ENCODE measurements at places on chromosomes 16 and 17.

GRCh38 chr16:76796416-76796815, 394.6 kb upstream of the MON1B start:
- no peak for ATAC-seq

DNA sequence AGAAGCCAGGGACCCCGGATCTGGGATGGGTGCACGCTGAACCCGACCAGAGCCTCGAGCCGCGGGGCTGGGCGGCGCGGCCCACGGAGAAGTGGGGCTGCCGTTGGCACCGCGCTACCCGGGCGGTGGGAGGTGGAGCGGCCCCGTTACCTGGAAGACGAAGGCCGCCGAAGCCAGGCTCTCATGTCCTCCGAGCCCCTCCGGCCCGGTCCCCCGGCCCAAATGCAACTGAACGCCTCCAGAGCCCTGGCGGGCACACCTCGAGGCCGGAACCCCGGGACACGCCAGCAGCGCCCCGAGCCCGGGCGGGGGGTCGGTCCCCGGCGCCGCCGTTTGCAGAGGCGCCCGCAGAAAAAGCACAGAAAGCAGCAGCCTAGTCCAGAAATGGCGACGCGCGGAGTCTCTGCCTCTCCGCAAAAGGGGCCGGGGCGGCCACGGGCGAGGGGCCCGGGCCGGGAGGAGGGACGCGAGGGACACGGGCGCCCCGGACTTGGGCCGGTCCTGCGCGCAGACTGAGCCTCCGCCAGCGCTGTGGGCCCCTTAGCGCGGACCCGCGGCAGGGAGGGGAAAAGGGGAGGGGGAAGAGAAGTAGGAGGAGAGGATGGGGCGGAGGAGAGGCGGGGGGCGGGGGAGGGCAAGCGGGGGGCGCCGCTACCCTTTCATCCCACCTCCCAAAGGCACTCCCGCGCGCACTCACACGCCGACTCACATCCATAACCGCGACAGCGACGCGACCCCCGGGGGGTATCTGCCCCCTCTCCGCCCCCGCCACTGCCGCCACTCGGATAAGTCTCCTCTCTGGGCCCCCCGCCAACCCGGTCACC, 1.4 kb downstream of the AXIN2 start:
- ATAC-seq: no peak

- no peak for ATAC-seq
These were observed 486.2 kb upstream of the RBFOX1 start for GRCh38 chr16:6846452-6846851.

DNA sequence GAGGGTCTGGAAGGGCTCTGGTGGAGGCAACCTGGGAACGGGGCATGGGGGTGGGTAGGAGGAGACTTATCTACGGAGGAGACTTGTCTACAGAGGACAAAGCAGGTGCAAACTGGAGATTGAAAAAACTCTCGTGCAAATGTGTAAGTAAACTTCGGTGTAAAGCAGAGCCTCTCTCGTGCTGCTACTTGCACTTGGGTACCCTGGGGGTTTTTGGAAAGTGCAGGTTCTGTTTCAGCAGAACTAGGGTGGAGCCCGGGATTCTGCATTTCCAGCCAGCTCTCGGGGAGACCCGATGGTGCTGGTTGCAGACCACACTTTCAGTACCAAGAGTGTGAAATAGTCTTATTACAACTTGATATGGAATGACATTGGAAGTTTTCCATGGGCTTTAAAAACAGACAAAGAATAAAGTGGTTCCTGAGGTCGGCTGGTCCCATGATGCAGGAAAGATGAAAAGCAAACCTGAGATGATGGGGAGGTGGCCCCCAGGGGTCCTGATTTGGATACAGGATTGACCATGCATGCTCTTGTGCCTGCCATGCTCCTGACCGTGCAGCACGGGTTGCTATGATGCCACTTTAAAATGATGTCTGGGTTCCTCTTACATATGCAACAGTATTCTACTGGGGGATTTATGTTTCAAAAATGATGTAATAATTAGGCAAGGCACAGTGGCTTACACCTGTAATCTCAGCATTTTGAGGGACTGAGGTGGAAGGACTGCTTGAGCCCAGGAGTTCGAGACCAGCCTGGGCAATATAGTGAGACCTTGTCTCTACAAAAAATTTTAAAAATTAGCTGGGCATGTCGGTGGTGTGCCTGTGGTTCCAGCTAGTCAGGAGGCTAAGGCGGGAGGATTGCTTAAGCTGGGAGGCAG, 69.3 kb downstream of the IRF8 start:
- ATAC-seq: no peak

DNA sequence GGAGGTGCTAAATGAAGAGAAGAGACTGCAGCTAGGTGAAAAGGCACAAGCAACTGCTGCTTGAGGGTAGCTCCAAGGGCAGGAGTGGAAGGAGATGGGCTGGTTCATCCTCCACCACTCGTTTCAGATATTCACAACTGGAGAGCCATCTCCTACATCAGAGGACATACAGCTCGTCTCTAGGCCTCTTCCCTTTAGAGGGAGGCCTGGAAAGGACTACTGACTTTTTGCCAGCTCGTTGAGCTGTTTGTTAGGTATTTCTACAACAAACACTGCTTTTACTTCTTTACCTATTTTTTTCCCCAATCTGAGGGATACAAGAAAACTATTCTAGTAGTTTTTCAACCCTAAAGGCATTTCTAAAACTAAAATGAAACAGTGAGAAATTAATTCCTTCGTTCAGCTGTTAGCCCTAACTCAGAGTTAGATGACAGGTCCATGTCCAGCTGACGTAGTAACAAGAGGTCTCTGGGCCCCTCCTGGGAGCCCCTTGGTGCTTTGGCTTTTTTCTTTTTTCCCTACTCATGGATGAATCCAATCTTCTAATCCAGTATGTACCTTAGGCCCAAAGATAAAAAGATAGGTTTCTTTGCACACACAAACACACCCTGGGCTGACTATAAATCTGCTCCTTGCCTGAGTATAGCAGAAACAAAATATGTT, 47.8 kb upstream of the TBX2 start:
- ATAC-seq: no peak

DNA sequence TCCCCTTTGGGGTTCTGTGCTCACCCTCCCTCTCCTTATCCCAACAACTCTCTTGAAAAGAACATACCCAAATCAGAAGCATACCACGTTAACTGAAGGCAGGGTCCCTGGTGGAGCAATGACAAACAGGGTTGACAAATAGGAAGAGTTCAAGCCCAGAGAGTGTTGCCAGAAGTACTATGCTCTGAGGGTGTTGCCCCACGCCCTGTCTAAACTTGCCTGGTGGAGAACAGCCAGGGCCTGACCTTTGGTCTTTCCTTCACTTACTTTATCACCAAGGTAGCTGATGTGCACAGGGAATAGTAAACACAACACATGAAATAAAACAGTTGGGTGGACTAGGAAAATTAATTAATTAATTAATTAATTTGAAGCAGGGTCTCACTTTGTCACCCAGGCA, 23.3 kb downstream of the ZNF75A start:
- no peak for ATAC-seq

- peak; percentile 73 for ATAC-seq
These were observed 56.5 kb upstream of the XYLT1 start for GRCh38 chr16:17526956-17527937.

- no peak for ATAC-seq
These were observed 207.3 kb downstream of the CCDC182 start for GRCh38 chr17:57537524-57538410.

DNA sequence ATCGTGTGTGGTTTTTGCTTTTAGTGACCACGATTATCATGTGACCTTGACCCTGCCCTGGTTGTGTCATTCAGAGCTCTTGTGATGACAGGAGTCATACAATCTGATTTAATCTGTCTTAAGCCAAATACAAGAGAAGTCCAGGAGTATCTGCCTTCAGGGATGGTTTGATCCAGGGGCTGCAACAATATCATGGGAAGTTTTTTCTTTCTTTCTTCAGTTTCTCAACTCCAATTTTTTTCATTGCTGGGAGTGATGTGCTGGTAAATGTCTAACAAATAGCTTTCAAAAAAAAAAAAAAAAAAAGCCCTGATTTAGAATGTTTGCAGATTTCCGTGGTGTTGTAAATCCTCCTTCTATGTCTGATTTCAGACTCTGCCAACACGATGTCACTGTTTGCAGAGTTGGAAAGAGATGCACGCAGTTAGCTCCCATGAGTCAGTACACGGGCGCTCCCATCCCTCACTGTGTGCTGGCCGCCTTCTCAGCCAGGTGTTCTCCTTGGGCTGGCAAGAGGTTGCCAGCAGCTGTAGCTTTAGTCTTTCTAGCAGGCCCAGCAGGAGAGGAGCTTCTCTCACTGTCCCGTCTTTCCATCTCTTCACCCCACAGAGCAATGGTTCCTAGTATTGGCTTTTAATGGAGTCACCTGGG, 229.7 kb downstream of the SNX29 start:
- no peak for ATAC-seq

DNA sequence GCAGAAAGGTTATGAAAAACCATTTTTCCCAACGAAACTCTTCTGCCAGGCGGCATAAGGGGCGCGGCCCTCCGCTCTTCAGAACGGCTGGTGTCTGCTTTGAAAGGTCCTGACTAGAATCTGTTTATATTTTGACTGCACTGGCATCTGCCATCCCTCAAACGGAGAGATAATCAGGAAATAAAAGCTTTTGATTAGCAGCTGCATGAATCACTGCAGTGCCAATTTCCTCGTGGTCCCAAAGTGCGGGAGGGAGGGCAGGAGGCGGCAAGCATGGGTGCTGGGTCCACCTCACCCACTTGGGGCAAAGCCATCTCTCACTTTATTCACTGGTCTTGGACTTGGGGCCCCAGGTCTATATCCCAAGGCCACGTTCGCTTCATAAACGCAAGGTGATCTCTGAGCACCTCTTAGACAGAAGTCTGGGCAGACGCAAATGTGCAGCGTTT, 49.7 kb downstream of the TBC1D16 start:
- ATAC-seq: no peak

DNA sequence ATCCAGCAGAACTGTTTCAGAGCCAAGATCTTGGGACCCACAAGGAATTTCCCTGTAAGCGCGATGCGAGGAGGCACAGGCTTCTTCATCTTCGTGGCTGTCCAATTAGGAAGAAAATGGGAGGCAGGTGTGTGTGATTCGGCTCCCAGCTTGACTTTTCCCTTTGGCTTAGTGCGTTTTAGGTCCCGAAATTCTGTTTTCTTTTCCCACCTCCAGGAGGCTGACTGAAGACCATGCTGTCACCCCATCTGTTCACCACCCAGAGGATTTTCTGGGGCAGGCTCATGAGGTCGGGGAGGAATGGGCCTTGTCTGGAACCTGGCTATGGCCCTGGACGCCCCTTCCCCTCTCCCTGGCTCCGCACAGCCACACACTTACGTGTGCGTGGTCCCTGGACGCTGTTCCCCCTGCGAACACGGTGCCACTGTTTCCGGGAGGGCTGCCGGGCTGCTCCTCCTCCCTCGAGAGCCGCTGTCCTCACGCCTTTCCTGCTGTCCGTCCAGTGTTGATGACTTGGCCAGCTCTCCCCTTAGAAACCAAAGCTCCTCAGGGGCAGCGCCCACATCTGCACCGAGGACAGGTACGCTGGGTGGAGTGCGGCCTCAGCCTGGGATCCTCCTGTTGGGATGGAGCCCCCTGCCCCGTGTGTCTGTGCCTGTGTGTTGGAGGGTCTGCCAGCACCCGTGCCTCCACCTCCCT, 2.7 kb upstream of the PABPN1L start:
- no peak for ATAC-seq

DNA sequence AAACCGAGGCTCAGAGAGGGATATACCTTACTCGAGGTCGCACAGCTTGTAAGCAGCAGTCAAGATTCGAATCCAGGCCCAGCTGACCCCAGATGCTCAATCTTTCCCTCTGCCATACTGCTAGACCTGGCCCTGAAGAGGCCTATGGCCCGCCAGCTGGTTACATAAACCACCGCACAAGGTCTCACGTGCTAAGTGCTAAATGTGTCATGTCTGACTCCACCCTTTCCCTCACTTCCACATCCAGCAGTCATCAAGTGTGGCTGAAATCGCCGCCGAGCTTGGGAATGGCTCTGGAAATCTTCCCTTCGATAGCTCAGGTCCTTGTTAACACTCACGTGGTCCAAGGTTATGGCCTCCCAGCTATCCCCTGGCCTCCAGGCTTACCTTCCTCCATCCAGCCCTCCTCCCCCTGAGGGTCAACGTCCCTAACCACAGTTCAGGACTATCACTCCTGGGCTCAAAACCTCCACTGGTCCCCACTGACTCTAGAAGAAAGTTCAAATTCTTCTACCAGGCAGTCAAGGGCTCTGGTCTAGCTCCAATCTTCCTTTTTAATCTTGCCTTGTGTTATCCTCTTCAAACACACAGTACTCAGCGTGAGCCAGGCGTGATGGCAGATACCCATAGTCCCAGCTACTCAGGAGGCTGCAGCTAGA, 3.5 kb downstream of the ZBTB4 start:
- no peak for ATAC-seq

DNA sequence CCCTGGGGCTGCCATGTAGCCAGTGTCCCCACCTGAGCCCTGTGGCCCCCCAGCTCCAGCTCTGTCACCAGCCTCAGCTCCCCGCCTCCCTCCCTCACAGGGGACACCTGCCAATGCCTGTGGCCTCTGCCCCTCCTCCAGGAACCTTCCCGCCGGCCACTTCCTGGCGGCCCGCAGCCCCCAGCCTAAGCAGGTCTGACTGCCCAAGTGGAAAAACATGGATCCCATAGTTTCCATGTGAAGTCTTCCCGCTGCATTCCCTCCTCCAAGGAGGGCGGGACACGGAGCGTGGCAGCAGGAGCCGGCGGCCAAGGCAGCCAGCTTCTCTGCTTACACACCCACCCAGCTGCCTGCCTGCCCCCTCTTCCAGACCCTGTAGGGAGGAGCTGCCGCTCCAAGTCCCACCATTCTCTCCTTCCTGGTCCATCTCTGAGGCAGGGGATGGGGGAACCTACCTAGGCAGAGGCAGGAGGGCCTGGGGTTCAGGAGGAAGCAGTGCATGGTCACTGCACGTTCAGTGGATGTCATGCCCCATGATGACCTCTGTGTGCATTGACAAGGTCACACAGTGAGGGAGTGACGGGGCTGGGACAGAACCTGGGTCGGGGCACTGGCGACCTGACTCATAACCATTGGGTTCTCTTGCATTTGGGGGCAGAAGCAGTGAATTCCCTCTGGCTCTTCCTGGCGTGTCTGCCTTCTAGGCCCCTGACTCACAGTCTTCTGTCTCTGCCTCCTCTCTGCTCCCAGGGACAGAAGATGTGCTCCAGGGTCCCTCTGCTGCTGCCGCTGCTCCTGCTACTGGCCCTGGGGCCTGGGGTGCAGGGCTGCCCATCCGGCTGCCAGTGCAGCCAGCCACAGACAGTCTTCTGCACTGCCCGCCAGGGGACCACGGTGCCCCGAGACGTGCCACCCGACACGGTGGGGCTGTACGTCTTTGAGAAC, 8.7 kb downstream of the VASN start:
- ATAC-seq: no peak

- ATAC-seq: no peak
These were observed at the start of gene HSPB9 for GRCh38 chr17:42122371-42123303. TSS of gene HSPB9 (plus strand) at chr17:42122804. CDS start at chr17:42122851, 47 bp downstream.

GRCh38 chr17:8913091-8913490, 45.6 kb upstream of the PIK3R6 start:
- ATAC-seq: no peak

DNA sequence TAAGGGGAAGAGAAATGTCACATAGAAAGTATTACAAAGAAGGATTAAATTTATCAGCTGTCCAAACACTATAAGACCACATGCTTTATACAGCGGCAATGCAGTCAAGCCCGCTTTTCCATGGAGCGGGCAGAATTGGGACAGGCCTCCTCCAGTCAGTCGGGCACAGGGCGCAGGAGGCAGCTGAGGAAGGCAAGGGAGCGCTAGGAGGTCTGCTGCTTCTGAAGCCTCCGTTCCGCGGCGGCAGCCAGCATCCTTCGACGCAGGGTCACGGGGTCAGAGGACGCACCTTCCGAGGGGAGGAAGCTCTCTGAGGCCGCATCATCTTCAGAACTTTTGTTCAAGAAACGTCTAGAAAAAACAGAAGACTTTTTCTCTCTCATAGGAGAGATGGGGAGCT, 62.6 kb downstream of the AMFR start:
- ATAC-seq: no peak
